CD8-positive, alpha-beta memory T cell (primary cell): ENCODE measurements at places on chromosomes 2 and 18.

GRCh38 chr2:100214265-100214971, 72.0 kb upstream of the AFF3 start:
- no peaks in the 10 kb centered on the region for H3K27me3 ChIP-seq
- H3K4me1 ChIP-seq, result no peaks in the 10 kb centered on the region
- no peak overlapping the region for H3K27ac ChIP-seq
- DNase-seq, result no peak
- no peak overlapping the region for H3K4me3 ChIP-seq
- H3K36me3 ChIP-seq, result no peaks in the 10 kb centered on the region

- H3K27ac ChIP-seq, result no peak overlapping the region
- H3K27me3 ChIP-seq, result no peaks in the 10 kb centered on the region
- no peak overlapping the region for H3K4me3 ChIP-seq
- H3K4me1 ChIP-seq, result no peaks in the 10 kb centered on the region
These were observed 483.8 kb downstream of the GALR1 start for GRCh38 chr18:77733292-77733903.

DNA sequence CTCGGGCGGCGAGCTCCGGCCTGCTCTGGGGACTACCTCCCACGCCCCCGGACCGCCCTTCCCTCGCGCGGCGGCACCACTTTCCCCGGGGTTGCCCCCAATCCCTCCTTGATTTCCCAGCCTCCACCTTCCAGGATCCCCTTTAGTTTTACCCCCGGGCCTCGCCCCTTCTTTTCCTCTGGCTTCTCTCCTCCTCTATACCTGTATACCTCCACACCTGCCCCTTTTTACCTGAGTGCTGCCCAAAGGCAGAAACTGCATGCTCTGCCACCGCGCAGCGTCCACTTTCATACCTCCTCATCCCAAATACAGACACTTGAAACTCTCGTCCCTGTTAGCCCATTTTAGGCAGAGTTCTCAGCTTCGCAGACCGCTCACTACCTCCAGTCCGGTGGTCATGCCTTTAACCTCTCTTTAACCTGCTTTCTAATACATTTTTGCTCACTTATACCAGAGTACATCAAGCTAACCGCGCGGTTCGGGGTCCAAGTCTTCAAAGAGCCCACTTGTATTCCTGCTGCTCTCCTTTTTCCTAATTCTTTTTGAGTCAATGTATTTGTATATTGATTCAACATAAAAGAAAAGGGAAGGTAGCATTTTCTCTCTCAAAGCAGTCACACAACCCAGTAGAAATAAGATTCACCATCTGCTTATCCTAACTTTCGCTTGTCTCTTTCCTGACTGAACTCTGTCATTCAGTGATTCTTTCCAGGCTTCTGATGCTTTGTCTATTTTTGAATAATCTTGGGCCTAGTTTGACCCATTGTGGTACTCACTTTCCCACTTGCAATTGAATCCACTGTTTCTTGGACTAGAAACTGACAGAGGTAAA, 901 bp downstream of the SPOPL start:
- no peaks in the 10 kb centered on the region for H3K27me3 ChIP-seq
- H3K4me3 ChIP-seq, result peak overlapping the region; percentile 74
- peaks cover 21% of the 10 kb centered on the region for H3K4me1 ChIP-seq
- H3K27ac ChIP-seq, result peak overlapping the region; percentile 63

DNA sequence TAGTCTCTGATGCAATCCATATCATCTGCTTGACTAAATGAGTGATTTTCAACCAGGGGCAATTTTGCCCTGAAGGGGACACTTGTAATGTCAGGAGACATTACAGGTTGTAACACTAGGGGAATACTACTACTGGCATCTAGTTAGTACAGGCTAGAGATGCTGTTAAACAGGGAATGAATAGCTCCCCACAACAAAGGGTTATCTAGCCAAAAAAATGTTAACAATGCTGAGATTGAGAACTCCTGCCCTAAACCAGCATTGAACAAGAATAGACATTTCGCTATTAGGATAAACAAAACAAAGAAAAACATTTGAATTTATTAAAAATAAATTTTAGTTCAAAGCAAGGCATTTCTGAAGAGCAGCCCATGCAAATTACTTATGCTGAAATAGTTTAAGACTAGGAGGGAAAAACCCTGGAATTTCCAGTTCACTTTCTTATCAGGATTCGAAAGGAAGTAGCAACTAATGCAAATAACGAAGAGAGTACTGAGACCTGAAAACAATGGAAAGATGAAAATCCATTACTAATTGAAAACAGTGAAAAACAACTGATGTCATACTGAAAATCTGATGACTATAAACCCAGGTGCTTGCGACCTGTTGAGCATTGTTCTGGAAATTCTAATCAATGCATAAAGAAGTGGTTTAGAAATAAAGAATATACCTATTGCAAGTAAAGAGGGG, 53.1 kb downstream of the CAB39 start:
- peaks cover 10% of the 10 kb centered on the region for H3K36me3 ChIP-seq
- DNase-seq, result no peak
- no peak overlapping the region for H3K27ac ChIP-seq
- peaks cover 5% of the 10 kb centered on the region for H3K4me1 ChIP-seq

DNA sequence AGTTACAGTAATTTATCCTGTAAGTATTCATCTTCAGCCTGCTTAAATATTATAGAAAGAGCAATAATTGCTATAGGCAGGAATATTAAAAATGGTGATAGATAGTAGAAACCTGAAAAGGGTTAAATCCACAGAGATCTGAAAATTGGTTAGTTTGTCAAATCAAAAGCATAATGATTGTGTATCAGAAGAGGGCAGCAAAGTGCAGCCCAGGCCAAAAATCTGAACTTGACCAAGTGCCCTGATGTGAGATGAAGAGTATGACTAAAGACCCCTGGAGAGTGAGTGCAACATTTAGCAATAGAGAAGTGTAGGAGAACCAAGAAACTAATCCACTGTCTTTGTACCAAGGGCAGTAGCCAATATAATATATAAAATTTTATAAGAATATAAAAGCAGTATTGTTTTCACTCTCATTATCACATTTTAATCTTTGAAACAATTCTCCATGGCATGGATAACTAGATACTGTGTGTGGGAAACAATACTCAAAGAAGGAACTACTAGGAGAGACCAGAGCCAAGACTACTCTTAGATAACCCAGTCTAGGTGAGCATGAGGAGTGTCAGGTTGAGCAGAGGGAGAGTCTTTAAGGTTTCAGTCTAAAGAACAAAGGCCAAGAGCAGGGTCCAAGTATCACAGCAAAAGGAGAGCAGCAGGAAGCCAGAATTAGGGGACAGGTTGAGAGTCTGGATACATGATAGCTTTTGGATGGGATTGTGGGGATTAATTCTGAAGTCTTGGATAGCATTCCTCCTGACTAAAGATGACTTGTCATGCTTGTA, 148.7 kb downstream of the CALCRL start:
- H3K4me3 ChIP-seq, result no peak overlapping the region
- DNase-seq, result no peak
- H3K27ac ChIP-seq, result no peak overlapping the region
- no peaks in the 10 kb centered on the region for H3K4me1 ChIP-seq
- no peaks in the 10 kb centered on the region for H3K36me3 ChIP-seq

GRCh38 chr2:37573451-37574388, 97.7 kb downstream of the CDC42EP3 start:
- no peak for DNase-seq
- no peak overlapping the region for H3K27ac ChIP-seq
- no peaks in the 10 kb centered on the region for H3K36me3 ChIP-seq
- peaks cover 6% of the 10 kb centered on the region for H3K4me1 ChIP-seq

DNA sequence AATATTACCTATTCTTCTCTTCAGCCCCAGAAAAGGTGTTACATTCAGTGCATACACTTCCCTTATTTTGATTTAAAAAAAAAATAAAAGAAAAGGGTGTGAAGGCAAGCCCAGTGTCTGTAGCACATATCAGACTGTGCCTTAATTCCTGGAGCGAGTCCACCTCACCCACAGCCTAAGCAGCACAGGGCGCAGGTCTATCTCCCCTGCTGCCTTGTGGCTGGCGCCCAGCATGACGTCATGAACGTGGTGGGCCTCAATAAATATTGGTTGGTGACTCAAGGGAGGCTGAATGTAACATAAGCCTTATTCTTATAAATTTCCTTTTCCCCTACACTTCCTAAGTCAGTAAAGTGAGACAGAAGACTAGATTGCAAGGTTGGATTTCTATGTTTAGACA, 26.4 kb downstream of the ST3GAL5 start:
- peaks cover 5% of the 10 kb centered on the region for H3K36me3 ChIP-seq
- peak overlapping the region; percentile 14 for H3K27ac ChIP-seq
- no peaks in the 10 kb centered on the region for H3K27me3 ChIP-seq
- H3K4me3 ChIP-seq, result no peak overlapping the region

DNA sequence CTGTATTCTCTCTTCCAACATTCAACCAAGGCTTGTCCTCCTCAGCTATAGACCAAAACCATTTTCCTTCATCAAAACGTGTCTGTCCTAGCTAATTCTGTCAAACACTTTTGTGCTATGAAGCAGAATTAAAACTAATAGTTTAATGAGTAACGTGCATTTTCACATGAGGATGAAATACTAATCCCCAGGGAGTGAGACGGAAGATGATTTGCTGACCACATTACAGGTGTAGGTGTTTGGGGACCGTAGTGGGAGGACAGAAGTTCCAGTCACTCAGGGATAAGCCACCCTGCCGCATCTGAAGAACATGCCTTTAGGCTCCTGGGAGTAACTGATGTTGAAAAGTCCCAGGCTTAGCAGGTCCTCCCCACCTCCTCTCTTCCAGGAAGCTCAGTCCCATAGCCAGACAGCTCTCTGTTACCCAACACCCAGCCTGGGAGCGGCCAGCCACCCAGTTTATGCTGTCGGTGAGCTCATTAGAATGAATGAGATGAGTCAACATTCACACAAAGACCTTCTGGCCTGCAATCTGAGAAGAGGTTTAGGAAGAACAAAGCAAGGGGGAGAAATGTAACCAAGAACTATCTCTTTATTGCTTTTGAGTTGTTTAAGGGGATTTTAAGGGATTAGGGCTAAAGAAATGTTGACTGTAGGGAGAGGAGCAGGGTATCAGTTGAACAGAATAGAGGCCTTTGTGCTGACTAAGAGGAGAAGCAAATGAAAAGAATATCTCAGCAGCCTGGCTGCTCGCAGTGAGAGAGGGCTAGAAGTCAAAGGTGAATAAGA, 122.5 kb downstream of the FOXI3 start:
- no peak overlapping the region for H3K27ac ChIP-seq
- H3K36me3 ChIP-seq, result no peaks in the 10 kb centered on the region

GRCh38 chr2:182463760-182464159, 36.9 kb upstream of the PDE1A start:
- H3K4me3 ChIP-seq, result no peak overlapping the region
- DNase-seq, result no peak
- H3K4me1 ChIP-seq, result no peaks in the 10 kb centered on the region

DNA sequence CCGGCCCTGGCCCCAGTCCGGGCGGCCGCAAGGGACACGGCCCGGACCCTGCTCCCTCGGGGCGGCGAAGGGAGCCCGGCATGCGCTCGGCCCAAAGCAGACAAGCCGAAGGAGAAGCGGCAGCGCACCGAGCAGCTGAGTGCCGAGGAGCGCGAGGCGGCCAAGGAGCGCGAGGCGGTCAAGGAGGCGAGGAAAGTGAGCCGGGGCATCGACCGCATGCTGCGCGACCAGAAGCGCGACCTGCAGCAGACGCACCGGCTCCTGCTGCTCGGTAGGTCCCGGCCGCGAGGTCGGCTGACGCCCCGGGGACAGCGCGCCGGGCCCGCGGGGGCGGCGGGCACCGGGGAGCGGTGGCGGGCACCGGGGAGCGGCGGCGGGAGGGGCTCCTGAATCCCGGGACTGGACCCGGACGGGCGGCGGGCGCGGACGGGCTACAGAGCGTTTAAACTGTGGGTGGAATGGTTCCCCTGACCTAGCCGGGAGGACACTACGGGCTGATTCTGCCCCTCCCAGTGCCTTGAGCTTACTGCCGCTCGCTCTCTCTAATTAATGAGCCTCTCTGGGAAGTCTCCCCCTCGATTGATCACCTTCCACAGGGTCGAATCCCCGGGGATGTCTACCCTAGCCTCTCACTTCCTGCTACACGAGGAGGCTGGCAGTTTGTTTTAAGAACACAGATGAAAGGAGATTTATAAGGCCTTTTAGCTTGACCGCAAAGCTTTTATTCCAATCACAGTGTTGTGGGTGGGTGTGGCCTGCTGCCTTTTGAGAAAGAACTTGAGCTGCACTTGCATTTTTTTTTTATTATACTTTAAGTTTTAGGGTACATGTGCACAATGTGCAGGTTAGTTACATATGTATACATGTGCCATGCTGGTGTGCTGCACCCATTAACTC, 853 bp downstream of the GNAL start:
- no peak overlapping the region for H3K27ac ChIP-seq
- no peak overlapping the region for H3K4me3 ChIP-seq
- H3K27me3 ChIP-seq, result peaks cover 15% of the 10 kb centered on the region
- no peaks in the 10 kb centered on the region for H3K4me1 ChIP-seq

- DNase-seq, result no peak
- H3K27ac ChIP-seq, result no peak overlapping the region
- H3K27me3 ChIP-seq, result no peaks in the 10 kb centered on the region
- H3K4me1 ChIP-seq, result no peaks in the 10 kb centered on the region
These were observed 32.2 kb upstream of the LPIN2 start for GRCh38 chr18:3044931-3045698.

- no peak overlapping the region for H3K4me3 ChIP-seq
- no peaks in the 10 kb centered on the region for H3K4me1 ChIP-seq
- no peak overlapping the region for H3K27ac ChIP-seq
- H3K36me3 ChIP-seq, result no peaks in the 10 kb centered on the region
- H3K27me3 ChIP-seq, result no peaks in the 10 kb centered on the region
- no peak for DNase-seq
These were observed 309.4 kb downstream of the PTPRM start for GRCh38 chr18:7876354-7877104.

- H3K27ac ChIP-seq, result no peak overlapping the region
- H3K4me3 ChIP-seq, result no peak overlapping the region
- H3K4me1 ChIP-seq, result no peaks in the 10 kb centered on the region
- DNase-seq, result no peak
These were observed 516.4 kb downstream of the ZEB2 start for GRCh38 chr2:144003460-144004075.

GRCh38 chr2:158671360-158672245, 123.5 kb upstream of the DAPL1 start:
- no peaks in the 10 kb centered on the region for H3K27me3 ChIP-seq
- no peak overlapping the region for H3K27ac ChIP-seq
- DNase-seq, result no peak
